ENCODE measurements at places on chromosomes 7 and 10.

DNA sequence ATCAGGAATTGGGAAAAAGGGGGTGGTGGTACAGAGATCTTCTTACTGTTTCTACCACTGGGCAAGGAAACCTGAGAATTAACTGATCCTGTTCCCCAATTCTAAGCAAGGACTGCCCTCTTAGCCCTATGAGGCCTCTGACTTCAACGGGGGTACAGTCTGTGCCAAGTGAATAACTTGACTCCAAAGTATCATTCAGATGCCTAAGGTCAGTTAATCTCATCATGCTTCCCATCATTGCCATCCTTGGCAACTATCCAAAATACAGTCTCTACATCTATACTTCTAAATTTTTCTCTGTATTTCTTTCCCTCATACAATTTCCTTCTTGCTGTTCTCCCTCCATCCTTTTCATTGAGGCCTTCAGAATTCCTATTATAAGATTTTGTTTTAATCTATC, 10.5 kb downstream of the PPP3CB start:
- DNase-seq, result no peak

GRCh38 chr7:7654964-7655715, 14.6 kb downstream of the UMAD1 start:
- DNase-seq, result no peak

- DNase-seq, result no peak
Observed at GRCh38 chr7:146660839-146661238, 544.2 kb downstream of the CNTNAP2 start.

DNA sequence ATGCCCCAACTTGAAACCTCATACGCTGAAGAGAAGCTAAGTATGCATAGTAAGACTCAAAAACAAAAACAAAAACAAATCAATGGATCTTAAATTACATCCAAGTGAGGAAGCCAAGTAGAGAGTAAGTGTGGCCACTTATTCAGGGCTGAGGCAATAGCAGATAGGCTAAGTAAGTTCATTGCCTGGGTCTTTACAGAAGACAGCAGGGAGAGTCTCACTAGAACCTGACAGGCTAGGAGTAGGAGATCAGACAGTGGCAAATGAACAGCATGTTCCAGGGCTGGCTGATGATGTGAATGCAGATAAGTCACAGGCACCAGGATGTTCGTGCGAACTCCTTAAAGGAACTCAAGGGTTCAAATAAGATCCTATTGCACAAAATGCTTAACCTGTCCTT, 568.6 kb downstream of the KCNMA1 start:
- no peak for DNase-seq

GRCh38 chr7:137564677-137565076, 221.1 kb upstream of the PTN start:
- no peak for DNase-seq

- no peak for DNase-seq
Observed at GRCh38 chr7:129569811-129570215, 41.7 kb upstream of the NRF1 start.

- no peak for DNase-seq
Observed at GRCh38 chr7:5332579-5332978, 49.8 kb downstream of the SLC29A4 start.

- DNase-seq, result no peak
Observed at GRCh38 chr10:86284355-86285105, 82.1 kb downstream of the GRID1 start.

All from stimulated activated CD8-positive, alpha-beta memory T cell treated with anti-CD3 and anti-CD28 coated beads, Interleukin-4, amount 100 ng/mL, for 1 hour (primary cell).